ENCODE measurements at places on chromosomes 13 and 19. TPM values are rescaled to one million over a fixed set of nuclear protein-coding genes. Genes with fewer than 3 reads are reported as not detected.

The WDR88 gene
- not detected for total RNA-seq

The SPACA4 gene
- total RNA-seq: not detected

The TNFSF9 gene
- 12.7 TPM for total RNA-seq

DNA sequence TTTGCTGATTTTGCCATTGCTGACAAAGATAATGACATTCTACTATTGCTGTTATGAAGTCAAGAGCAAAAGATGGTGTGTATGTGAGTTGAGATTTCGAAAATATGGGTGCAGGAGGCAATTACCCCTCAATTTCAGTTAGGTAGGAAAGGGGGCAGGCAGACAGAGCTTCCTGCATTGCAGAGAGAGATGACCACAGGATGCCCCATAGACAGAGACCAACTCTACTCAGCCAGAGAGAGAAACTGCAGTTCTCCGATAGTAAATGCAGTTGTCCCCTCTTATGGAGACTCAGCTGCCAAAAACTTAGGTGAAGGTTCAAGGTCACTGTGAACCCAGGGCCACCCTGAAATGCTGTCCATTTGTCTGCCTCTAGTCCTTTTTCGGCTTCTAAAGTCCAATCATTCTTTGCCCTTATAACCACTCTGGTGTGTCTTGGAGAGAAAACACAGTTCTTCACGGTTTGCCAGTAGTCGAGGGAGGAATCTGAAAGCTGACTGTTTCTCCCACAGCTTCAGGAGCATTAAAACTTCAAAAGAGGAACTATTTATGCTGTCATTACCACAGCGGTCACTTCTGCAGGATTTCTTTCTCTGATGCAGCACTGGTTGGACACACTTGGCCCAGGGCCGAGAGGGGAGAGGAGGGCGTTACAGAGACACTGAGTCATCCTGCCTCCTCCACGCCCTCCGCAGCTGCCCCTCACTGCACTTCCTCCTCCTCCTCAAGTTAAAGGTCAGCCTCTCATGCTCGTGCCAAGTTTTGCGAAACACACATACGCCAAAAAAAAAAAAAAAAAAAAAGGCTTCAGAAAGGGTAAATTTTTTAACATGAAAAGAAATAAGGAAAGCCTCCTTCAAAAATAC, 264.3 kb downstream of the FOXO1 start:
- peak; percentile 85 for DNase-seq

The LPAR6 gene
- 11.9 TPM for total RNA-seq

The PLEKHF1 gene
- total RNA-seq: 106 TPM

- no peak for DNase-seq
These were observed 166.1 kb downstream of the USP12 start for GRCh38 chr13:27005556-27005955.

GRCh38 chr13:44172281-44172810, 201.3 kb upstream of the SERP2 start:
- no peak for DNase-seq

The CEACAM3 gene
- total RNA-seq: not detected

DNA sequence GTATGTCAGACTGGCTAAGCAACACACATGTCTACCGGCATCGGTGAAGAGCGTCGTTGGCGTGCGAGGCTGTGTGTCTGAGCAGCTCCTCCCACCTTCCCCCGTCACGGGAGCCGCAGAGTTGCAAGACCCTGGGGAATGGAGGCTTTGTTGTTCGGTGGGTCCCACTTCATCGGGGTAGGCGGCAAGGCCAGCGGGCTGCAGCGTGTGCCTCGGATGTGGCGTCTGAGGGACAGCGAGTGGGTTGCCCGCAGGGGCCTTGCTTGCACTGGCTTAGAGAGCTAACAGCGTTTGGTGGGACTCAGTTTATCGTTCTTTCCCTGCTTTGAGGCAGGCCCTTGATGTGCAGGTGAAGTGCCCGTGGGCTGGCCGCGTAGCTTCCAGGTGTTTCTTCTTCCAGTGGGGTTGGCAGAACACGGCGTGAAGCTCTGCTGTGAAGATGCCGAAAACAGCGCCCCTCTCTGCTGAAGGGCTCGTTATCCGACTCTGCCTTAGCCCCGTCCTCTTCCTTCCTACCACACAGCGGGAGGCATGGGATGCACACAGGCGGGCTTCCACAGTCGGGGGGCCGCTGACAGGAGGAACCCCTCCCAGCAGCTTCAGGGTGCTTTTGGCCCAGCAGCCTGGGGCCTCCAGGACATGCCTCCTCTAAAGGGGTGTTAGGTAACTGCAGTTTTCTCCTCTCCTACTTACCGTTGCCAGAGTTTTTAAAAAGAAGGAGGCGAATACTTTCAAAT, 85.2 kb downstream of the ATP11A start:
- DNase-seq: peak; percentile 73

The SLC7A9 gene
- total RNA-seq: under 0.01 TPM

- no peak for DNase-seq
These were observed 32.0 kb downstream of the KLF5 start for GRCh38 chr13:73090823-73091187.

DNA sequence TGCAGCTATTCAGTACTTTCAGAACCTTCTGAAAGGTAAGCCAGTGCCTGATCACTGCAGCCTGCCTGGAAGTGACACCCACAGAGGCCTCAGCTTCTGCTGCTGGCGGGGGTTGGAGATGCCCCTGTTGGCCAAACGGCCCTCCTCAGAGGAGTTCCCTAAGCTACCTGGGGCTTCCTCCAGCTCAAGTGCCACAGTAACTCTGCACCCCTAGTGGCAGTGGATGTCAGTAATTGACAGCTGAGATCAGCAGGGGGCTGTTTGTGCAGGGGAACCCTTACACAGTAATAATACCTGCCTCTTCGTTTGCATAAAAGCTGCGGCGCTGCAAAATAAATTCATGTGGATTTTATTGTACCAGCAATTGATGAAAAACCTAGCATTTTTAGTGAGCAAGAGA, 28.9 kb downstream of the TDRD12 start:
- DNase-seq: no peak

DNA sequence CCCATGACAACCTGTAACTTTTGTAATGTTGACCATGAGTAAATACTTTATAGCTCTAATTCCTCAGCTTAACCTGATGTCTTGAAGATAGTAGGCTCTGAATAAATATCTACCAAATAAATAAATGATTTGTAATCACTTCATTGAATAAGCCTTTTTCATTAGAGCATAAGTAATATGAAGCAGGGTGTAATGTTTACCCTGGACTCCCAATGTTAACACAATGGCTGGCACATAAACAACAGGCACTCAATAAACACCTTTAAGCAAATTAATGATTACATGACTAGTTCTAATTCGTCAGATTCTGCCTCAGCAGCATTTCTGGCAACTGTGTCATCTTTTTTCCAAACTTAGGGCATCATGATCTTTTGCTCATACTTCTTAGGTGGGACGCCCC, 396.3 kb downstream of the LIG4 start:
- no peak for DNase-seq

The MEIOSIN gene
- not detected for total RNA-seq

- DNase-seq: no peak
These were observed 2.7 kb upstream of the CCDC97 start for GRCh38 chr19:41307090-41307875.

DNA sequence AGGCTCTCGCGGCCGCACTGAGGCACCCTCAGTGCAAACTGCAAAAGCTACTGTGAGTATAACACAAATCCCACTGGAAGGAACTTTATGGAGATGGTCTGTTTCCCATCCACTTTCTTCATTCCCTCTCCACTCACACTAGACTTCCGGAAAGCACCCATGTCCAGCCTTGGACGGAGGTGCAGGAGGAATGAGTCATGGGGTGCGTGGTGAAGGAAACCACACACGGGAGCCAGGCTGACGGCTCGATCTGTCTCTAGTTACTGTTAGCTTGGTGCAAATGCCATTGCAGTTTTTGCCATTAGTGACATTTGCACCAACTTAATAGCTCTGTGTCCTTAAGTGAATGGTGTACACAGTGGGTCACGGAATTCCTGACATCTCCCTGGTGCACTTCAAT, 14.6 kb downstream of the NLRP8 start:
- DNase-seq: no peak

The SNRPD2 gene
- total RNA-seq: 155 TPM

DNA sequence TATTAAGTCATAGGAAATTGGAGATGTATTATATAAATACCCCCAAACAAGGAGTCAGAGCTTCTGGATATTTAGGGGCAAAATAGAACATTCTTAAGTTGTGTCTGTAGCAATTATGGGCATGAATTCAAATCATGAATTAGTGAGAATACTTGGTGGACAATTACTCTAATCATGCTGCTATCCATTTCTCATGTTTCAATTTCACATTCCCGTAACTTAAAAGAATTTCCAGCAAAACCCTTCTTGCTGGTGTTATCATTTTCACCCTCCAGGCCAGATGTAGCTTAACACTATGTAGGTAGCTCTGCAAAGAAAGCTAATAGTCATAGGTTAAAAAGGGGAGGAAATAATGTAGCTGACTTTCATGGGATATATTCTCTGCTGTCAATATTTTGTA, 136.1 kb downstream of the PCDH9 start:
- no peak for DNase-seq

The REXO1 gene
- total RNA-seq: 9.4 TPM

The THSD1 gene
- total RNA-seq: 18.3 TPM

GRCh38 chr19:39623946-39624345, 21.6 kb downstream of the LGALS13 start:
- DNase-seq: no peak

- DNase-seq: no peak
These were observed 67.3 kb downstream of the EFNB2 start for GRCh38 chr13:106468207-106468606.

- DNase-seq: peak; percentile 90
These were observed 28.3 kb downstream of the PIP5K1C start for GRCh38 chr19:3671680-3672574.

DNA sequence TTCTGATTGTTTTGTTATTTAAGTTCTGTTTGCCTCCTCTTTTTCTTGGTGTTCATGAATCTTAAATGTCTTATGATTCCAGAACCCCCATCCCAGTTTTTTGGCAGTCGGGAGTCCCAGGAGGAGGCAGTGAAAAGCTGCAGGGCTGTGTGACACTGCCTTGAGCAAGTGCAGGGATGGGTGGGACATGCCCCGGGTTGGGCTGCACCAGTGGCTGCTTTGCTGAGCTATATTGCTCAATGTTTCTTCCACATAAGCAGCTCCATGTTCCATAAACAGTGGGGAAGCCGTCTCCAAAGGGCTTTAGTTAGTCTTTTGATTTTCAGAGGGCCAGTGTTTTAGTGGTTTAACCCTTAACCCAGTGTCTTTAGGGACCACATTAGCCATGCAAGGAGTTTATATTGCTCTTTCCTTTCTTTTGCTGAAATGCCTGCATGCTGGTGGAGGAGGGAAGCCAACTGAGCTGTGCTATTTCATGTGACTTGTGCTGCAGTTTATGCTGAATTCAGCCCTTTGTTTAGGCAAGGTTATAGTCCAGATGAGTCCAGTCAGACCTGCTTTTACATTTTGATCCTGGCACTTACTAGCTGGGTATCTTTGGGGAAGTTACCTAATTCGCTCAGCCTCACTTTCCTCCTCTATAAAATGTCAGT, 13.1 kb downstream of the ATP8A2 start:
- no peak for DNase-seq

- DNase-seq: peak; percentile 26
These were observed 148.4 kb downstream of the AKAP11 start for GRCh38 chr13:42420304-42420703.

- no peak for DNase-seq
These were observed 2.7 kb downstream of the SLITRK1 start for GRCh38 chr13:83879431-83880171.

The KCNJ14 gene
- total RNA-seq: 0.59 TPM

DNA sequence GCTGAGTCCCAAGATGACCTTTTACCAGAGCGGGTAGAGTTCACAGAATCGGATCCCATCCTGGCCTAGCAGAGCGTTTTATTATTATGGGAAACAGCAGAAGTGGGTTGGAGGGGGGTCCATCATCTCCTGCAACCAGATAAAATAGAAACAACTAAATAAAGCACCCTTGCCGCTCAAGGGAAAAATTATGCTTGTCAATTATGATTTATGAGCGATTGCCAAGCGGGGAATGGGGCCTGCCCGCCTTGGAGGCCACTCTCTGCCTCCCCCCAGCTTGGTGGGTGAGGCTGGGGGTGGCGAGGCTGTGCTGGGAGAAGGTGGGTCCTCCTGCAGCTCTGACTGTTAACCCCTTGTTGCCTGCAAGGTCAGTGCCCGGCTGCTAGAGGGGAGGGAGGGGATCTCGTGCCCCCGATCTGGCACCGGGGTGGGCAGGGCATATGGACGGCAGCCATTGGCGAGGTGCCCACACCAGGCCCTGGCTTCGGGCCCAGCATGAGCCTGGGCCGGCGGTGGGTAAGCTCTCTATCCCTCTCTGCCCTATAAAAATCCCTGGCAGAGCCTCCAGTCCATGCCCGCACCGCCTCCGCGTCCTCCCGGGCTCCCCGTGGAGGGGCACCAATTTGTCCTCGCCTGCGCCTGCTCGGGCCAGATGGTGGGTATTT, 129.1 kb downstream of the URI1 start:
- peak; percentile 48 for DNase-seq

- DNase-seq: no peak
These were observed 205.4 kb downstream of the PDS5B start for GRCh38 chr13:32791545-32792172.

The URI1 gene
- total RNA-seq: 86.1 TPM

GRCh38 chr13:24148414-24149235, 11.9 kb upstream of the SPATA13 start:
- DNase-seq: peak; percentile 98

GRCh38 chr19:7899751-7900378, 3.8 kb upstream of the MAP2K7 start:
- peak; percentile 60 for DNase-seq

DNA sequence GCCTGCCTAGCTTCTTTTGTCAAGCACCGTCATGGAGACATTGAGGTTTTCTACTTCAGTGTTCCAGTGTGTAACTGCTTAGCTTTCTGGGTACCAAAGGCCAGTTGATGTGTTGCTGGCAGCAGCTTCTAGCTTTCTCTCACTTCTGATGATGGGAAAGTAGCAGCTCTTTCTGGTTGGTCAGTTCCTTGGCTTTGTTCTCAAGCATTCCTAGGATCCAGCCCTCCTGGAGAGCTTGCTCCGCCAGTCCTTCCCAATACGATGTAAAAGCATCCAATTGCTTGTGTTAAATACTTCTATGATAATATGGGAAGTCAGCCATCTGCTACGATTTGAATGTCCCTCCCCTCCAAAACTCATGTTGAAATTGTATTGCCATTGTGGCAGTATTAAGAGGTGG, 182.8 kb downstream of the UGGT2 start:
- no peak for DNase-seq

The SYNGR4 gene
- total RNA-seq: not detected

DNA sequence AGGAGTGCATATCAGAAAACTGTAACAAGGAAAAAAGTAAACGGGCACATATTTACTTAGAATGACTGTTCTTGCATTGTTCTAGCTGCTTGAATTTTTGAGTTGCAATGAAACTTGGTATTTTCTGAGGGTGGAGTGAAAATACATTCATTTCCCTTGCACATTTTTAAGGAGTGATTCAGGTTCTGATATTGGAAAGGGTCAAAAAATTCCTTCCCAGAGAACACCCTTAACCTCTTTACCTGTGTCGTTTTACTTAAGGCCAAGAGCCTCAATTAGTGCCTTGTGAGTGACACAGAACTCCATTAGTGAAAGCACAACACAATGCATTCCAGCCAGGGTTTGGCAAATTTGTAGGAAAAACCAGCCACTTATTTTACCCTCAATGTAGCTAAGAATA, 2.3 kb downstream of the ITGBL1 start:
- DNase-seq: no peak

The ZNF534 gene
- total RNA-seq: not detected

The LILRB5 gene
- total RNA-seq: not detected
